Globus pallidus (tissue), 1 donor: ENCODE measurements at places on chromosomes 11 and 22.

DNA sequence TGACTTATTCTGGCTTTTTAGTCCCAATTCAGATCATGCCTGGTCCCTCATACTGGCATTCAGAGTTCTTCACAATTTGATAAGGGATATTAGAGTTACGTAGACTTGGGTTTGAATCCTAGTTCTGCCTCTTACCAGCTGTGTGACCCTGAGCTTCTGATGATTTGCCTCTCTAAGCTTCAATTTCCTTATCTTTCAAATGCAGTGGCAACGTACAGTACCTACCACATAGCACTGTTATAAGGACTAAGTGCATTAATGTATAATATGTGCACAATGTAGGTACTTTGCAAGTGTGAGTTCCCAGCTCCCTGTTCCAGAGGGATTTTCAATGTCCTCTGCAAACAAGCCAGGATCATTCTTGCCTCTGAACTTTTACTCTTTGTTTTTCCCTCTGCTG is 7.3 kb downstream of the RHOG start:
- DNase-seq = no peak

GRCh38 chr22:23130697-23131096 is 11.1 kb downstream of the RSPH14 start:
- DNase-seq = no peak

- no peak for DNase-seq
Observed at GRCh38 chr11:6813656-6814055, 14.2 kb upstream of the OR6A2 start.

DNA sequence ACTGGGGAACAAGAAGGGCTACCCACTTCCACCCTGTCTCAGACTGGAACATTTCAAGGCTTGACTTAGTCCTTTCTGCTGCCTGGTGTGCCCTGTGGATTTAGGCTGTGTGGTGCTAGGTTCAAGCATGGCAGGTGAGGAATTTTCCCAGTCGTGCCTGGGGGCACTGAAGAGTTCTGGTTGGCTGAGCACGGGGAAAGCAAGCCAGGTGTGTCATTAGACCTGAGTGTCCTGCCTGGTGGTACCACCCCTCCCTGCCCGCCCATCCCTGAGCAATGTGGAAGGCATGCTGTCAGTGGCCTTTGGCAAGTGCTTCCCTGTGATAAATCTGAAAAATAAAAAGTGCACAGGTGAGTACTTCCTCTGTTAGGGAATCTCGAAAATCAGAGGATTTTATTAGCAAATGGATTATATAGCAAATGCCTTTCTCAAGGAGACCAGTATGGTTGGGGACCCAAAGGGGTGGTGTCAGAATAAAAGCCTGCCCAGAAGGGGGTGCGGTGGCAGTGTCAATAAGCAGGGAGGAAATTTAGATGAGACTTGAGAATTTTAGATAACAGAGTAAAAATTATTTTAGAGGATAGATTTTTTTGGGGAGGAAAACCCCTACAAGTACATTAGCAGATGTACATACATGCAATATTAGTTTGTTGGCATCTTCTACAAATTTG is 22.8 kb downstream of the TEAD1 start:
- no peak for DNase-seq

- no peak for DNase-seq
Observed at GRCh38 chr11:26442131-26442530, 110.2 kb downstream of the ANO3 start.

DNA sequence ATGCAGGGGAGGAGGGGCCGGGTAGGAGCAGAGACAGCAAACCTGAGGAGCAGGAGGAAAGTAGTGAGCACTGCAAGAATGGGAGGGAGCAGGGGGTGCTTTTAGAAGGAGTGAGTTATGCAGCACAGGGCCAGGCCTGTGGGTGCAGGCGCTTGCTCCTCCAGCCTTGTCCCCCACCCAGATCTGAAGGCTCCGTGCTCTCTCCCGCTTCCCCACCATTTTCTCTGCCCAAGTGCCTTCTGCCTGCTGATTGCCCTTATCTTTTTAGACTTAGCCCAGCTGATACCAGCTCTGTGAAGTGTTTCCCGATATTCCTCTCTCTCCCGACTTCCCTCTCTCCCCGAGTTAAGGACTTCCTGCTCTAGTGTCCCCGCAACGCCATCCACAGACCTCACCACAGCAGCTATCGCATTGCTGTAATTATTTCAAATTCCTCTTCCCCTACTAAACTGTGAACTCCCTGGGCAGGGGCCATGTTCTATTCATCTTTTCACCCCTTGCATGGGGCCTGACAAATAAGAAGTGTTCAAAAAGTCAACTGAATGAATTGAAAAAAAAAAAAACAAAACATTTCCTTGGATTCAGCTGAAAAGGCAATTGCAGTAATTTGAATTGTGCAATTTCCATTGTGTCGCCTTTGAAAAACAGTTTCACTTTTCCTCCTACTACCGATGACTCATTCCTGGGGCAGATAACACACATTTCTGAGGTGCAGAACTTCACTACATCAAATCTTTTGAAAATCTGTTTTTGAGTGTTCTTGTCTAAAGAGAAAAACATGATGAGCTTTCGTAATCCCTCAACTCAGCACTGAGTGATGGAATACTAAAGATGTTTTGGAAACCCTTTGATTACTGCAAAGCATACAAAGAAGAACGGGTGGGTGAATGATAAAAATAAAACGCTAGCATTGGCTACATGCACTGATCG is 69.7 kb upstream of the BMAL1 start:
- no peak for DNase-seq

DNA sequence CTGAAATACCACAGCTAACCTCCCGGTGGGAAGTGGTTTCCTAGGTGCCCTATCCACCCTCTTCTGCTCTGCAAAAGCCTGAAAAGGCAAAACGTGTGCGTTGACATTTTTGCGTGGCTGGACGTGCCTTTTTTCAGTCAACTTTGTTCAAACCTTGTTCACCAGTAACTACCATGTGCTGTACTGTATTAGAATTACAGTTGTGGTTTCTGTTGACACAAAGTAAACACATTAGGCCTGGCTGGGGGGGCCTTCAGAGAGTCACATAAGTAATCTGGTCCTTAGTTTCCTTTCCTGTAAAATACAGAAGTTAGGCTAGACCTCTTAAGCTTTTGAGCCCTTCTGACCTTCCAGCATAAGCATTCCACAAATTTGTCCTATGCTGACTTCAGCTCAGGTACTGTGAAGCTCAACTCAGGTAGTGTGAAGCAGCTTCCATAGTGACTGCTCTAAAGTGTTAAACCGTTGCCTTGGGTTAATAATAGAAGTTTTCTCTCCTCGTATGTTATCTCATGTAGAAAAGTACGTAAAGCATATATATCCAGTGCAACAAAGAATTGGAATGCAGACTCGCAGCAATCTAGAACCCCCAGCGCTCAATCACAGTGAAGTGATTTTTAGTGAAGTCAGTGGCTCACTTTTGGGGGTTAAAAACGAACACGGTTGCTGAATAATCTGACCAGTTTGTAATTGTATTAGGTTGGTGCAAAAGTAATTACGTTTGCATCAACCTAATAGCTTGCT is 1.8 kb downstream of the EWSR1 start:
- no peak for DNase-seq

GRCh38 chr11:61111786-61112517 is 9.7 kb downstream of the CD5 start:
- no peak for DNase-seq
